ENCODE measurements at places on chromosomes 2 and 18.

DNA sequence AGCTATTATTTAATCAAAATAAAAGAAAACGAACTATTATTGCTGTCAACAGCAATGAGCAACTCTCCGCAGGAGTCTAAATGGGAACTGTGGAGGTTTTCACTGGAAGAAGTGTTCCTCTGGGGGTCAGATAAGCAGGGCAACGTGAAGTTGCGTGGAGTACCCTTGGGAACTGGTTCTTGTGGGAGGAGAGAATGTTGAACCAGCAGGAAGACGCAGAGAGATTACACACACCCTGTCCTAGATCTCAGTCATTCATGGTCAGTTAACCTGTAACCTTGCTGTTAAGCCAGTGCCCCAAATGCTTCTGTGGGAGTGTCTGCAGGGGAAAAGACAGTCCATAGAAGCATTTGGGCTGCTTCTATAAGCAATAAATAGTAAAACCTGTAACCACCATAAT, 20.4 kb upstream of the CABLES1 start:
- DNase-seq = no peak

GRCh38 chr2:186349508-186349907, 136.6 kb upstream of the ZC3H15 start:
- no peak for DNase-seq

- DNase-seq = no peak
These were observed 4.0 kb downstream of the YES1 start for GRCh38 chr18:808086-808485.

DNA sequence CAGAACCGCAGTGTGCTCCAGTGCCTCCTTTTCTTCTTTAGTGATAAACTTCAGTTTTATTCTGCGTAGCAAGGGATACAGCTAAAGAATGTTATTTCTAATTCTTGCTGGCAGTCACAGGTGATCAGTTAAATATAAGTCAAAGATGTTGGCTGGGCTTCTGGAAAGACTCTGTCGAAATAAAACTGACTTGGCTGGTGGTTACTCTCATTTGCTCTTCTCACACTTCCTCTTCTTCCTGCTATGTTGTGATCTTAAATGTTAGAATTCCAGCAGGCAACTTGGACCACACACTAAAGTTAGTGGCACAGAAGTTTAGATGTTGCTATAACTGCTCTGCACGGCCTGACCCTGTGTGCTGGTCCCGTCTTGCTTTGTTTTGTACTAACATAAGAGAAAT, 278.6 kb downstream of the CDH19 start:
- DNase-seq = no peak

DNA sequence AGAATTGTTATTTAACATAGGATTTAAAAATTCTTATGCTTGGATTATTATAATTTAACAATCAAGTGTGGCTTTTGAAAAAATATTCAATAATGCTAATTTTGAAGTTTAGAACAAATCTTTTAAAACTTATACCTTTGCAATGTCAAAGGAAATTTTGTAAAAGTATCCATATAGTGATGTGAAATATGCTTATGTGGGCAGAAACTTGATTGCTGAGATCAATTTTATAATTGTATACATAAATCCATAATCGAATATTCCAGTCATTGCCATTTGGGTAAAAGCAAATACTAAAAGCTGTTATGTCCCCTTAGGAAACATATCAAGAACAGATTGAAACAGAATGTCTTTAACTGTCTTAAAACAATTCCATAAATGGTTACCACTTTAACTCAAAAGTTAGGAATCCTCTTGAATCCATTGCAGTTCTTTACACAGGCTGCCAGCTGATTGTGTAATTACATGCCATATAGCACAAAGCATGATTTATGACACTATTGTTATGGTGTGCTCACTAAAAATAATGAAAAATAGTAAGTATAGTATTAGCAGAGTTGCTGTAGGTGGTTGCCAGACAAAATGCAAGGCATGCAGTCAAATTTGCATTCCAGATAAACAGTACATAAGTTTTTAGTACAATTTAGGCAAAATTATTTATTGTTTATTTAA, 24.2 kb downstream of the PLCL1 start:
- DNase-seq = no peak

DNA sequence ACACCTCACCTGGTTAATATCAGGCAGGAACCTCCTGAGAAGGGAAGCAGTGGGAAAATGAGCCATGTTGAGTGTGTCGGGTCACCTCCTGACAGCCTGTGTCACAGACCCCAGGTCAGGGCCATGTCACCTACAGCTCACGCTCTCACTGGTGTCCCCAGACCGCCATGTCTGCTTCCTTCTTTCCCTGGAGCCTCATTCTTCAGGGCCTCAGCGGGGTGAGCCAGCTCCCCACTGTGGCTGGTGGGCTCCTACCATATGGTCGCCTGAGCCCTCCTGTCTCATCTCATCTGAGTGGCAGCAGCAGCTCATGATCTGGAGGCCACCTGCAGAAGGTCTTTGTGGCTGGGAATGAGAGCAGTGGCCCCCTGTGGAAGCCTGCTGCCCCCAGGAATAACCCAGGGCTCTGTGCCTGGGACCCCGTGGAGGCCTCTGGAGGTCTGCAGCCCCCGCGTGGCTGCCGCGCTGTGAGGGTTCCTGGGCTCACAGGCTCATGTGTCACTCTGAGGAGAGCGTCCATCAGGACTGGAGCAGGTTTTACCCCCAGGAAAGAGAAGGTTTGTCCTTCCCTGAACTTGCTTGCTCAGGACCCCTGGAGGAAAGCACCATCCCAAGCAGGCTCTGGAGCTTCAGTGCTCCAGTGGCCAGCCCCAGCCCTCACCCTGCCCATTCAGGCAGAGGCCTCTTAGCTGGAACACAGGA, 56.4 kb downstream of the FAM168B start:
- no peak for DNase-seq

DNA sequence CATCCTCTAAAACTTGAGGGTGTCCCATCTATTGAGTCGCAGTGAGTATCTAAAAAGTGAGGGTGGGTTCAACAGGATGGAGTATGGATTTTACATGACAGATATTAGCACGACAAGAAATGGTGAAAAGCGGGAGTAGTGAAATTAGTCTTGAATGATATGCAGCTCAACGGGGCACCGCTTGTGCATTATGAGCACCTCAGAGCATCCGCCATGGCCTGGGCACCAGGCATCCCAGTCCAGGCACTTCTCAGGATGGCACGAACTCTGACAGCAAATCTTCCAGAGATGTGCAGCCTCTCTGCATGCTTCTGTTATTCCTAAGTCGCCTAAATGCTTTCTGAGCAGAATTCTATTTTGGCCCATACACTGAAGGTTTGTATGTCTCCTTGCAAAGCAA, 57.1 kb downstream of the ZNF516 start:
- no peak for DNase-seq

Data from GM12864 (cell line).